ENCODE measurements at places on chromosomes 6 and 20.

- no peak for DNase-seq
These were observed 68.3 kb downstream of the PKHD1 start for GRCh38 chr6:52019092-52019491.

DNA sequence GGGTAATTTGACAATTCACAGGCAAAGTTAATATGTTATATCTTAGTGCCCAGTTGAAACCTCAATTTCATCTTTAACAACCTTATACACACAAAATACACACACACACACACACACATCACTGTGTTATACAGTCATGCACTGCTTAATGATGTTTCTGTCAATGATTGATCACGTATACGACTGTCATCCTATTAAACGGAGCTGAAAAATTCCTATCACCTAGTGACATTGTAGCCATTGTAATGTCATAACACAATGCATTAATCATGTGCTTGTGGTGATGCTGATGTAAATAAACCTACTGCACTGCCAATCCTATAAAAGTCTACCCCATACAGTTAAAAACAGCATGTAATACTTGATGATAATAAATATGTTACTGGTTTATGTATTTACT is 64.8 kb upstream of the HLA-E start:
- DNase-seq = no peak

GRCh38 chr6:34688956-34689355 is 7.6 kb downstream of the ILRUN start:
- no peak for DNase-seq

GRCh38 chr6:44442236-44442635 is 54.7 kb downstream of the CDC5L start:
- no peak for DNase-seq

DNA sequence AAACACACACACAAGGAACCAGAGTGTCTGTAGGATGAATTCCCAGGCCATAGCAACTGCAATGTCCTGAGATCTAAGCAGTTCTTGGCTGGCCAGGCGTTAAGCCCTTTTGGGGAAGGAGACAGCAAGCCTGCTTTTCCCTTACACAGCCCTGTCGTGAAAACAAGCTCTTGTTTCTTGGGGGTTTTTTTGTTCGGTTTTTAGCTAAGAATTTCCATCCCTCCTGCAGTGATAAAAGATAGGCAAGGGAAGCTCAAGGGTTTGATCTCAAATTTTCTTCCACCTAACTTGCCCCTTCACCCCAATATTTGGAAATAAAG is 1.5 kb downstream of the TNFRSF21 start:
- peak; percentile 49 for DNase-seq

DNA sequence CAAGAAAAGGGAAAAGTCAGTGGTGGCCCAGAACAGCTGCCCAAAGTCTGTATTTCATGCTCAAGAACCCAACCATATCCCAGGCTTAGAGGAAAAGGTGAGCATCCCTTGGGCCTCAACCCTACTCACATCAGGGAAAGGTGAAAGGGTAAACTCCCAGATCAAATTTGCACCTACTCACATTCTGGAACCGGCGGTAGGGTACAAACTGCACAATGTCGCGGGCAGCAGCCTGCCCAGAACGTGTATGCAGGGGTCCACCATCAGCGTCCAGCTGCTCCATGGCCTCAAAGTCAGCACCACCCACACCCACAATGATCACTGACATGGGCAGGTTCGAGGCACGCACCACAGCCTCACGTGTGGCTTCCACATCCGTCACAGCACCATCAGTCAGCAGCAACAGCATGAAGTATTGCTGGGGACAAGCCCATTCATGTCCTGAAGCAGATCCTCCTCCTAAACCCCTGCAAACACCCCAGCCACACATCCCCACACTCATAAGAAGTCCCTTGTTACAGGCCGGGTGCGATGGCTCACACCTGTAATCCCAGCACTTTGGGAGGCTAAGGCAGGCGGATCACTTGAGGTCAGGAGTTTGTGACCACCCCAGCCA is 10.9 kb downstream of the SPAG4 start:
- DNase-seq = no peak

DNA sequence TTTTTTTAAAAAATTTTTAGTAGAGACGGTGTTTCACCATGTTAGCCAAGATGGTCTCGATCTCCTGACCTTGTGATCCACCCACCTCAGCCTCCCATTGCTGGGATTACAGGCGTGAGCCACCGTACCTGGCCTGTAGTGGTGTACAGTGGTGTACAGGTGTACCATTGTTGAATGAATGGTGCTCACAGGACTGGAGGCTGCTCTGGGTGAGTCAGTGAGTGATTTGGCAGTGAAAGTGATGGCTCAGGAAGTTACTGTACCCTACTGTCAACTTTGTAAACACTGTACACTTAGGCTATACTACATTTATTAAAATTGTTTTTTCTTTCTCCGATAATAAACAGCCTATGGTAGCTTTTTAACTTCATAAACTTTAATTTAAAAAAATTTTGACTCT is 122.8 kb upstream of the EEF1E1 start:
- no peak for DNase-seq

DNA sequence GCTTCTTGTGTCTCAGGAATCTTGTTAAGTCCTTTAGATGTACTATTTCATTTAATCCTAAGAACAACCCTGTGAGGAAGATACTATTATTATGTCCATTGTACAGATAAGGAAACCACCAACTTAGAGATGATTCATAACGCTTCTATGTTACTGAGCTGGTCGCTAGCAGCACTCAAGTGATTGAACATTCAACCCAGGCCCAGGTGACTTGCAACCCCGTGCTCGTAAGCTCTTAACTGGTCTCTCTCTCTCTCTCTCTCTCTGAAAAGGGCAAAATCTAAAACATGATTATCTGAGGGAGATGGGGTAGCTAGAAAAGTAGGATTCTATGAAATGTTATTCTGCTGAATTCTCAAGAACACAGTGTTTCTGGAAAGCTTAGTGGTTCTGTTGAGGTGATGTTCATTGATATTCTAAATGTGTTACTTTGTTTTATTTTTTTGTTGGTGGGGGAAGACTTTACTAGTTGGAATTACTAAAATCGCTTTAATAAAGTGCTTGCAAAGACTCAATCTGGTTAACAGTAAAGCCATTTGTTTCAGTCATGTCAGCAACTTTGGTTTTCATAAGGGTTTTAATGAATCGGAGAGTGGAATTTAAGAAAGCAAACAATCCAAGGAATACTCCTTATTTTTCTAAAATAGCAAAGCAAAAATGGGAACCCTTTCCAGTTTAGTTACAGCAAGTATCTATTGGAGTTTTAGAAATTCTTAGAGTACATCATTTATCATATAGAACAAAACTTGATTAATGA is 265.0 kb upstream of the TAB2 start:
- no peak for DNase-seq

All from eye (tissue), 1 donor.